ENCODE measurements at places on chromosomes 4 and X.

DNA sequence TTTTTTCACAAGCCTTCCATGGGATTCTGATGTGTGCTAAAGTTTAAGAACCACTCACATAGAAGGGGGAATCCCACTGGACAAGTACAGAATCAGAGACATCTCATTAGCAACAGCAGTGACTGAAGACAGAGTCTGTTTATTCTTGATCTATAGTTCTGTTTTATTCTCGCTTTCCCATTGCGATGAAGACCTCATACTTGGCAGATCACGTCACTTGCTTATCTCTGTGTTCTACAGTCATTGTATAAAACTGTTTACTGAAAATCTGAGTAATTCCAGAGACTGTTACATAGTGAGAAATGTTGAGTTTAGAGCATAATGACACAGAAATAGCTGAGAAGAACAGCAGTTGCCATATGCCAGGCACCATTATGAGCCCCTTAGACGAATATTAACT lies 185.5 kb downstream of the PTTG2 start:
- no peak for DNase-seq

DNA sequence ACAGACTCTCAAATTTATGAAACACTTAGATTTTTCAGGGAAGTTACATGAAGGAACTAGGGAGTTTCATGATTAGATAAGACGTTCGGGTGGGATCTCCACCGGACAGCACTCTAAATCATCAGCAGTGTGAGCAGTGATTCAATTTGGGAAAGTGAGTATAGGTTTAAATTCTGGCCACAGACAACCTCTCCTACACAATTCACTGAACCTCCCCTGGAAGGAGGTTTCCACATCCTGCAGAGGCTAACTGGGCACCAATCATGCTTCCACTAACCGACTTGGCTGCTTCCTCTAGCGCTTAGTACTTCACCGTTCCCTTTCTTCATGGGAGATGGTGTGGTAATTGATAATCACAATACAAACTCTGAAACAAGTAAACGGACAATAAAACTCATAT lies 5.6 kb downstream of the CXCL9 start:
- no peak for DNase-seq

GRCh38 chr4:110128029-110128428 lies 70.4 kb downstream of the ELOVL6 start:
- no peak for DNase-seq

GRCh38 chr4:88825931-88826330 lies 128.3 kb upstream of the NAP1L5 start:
- no peak for DNase-seq

DNA sequence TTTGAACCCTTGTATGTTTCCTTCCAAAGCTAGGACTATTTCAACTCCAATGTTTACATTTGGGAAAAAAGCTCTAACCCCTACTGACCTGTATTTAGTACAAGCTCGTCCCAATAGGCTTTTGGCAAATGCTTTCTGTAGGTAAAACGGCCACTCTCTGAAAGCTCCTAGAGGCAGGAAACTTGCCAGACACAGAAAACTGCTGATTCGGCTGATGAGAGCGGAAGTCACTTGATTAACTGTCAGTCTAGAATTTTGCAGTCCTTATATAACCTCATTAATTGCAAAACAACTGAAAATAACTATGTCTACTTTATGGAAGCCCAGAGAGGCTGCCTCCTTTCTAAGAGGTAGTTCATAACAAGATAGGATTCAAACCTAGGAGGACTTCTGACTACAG lies 108.1 kb downstream of the TSPAN7 start:
- DNase-seq = no peak

DNA sequence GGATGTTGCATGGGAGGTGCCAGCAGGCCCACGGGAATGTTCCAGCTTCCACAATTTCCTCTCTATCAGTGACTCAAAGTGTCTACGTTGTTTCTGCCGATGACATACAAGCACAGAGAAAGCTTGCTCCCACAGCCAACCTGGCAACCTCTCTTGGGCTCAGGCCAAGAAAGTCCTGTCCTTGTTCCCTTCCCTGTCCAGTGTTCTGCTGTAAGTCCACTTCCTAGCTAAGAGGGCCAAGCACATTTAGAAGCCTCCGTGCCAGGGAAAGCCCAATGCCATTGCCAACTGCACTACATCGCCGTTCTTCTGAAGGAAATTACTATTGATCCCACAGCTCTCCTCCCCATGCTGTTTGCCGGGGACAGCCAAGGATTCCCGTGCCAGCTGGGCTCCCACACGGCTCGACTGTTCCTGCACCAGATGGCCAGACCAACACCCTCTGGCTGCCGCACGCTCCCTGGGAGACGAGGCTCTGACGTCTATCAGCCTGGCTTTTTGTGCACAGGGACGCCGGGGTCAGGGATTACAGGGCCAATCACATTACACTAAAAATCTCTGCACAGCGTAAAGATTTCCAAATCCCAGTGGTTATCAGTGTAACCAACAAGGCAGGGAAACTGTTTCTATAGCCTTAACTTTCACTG lies 284.0 kb downstream of the BCOR start:
- DNase-seq = peak; percentile 41

GRCh38 chrX:23883737-23884354 lies 23.9 kb downstream of the APOO start:
- no peak for DNase-seq

GRCh38 chrX:28311466-28311865 lies 275.8 kb upstream of the IL1RAPL1 start:
- no peak for DNase-seq

- DNase-seq = no peak
Observed at GRCh38 chrX:112266136-112266535, 183.6 kb upstream of the TRPC5 start.

DNA sequence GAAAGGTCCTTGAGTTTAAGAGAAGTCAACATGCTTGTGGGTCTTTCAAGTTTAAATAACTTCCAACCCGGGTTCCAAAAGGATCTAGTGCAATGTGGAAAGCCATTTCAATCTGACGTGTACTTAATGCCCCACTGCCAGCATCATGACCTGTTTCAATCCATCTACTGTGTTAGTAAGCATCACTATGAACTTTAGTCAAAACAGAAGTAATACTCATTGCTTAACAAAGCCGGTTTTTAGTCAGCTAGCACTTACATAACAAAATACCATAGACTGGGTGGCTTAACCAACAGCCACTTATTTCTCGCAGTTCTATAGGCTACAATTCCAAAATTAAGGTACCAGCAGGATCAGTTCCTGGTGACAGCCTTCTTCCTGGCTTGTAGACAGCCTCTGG lies 677.5 kb downstream of the DMD start:
- DNase-seq = no peak

- DNase-seq = no peak
Observed at GRCh38 chr4:174746710-174747109, 82.3 kb downstream of the GLRA3 start.

GRCh38 chr4:22220965-22221364 lies 272.4 kb upstream of the KCNIP4 start:
- no peak for DNase-seq

- DNase-seq = no peak
Observed at GRCh38 chr4:124202099-124202498, 510.4 kb downstream of the ANKRD50 start.

DNA sequence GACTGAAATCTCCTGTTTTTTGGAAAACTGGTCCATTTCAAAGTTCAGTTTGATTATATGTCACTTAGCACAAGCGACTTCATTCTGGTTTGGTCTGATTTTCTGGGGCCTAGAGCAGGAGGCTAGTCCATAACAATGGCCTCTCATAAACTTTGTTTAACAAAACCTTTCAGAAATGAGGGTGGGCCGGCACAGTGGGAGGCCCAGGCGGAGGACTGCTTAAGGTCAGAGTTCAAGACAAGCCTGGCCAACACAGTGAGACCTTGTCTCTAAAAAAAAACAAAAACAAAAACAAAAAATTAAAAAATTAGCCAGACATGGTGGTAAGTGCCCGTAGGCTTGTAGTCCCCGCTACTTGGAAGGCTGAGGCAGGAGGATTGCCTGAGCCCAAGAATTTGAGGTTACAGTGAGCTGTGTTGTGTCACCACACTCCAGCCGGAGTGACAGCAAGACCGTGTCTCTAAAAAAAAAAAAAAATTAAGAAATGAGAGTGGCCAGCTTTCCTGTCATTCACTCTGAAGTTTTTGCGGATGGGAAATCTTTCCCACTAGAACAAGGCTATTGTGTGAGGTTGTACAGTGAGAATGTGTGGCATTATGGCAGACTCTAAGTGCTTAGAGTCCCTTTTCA lies 1.2 kb upstream of the PLAC8 start:
- no peak for DNase-seq

- no peak for DNase-seq
Observed at GRCh38 chrX:10017872-10018271, 50.7 kb downstream of the CLDN34 start.

GRCh38 chrX:3788494-3789233 lies 75.2 kb upstream of the PRKX start:
- DNase-seq = no peak

DNA sequence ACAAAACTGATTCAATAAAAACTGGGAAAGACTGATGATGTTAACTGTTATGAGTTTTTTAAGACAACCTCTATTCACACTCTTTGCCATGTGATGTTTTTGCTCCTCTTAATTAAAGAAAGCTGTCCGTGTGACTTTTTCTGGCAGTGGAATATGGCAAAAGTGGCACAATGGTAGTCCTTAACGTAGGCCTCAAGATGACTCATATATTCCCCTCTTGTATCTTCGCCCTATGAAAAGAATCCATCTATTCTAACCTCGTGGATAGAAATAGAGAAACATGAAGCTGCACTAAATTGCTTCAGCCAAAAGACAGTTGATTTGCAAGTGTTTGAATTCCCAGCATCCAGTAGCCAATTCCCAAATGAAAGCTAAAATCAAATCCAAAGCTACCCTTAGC lies 603.8 kb upstream of the PCDH7 start:
- DNase-seq = no peak
